ENCODE measurements at places on chromosomes 3 and 15.

GRCh38 chr15:38554354-38554753, 10.3 kb downstream of the RASGRP1 start:
- DNase-seq = no peak

GRCh38 chr15:59689626-59690236, 611 bp upstream of the BNIP2 start:
- DNase-seq = peak; percentile 62

- DNase-seq = no peak
These were observed 241.7 kb upstream of the HES1 start for GRCh38 chr3:193894121-193894863.

DNA sequence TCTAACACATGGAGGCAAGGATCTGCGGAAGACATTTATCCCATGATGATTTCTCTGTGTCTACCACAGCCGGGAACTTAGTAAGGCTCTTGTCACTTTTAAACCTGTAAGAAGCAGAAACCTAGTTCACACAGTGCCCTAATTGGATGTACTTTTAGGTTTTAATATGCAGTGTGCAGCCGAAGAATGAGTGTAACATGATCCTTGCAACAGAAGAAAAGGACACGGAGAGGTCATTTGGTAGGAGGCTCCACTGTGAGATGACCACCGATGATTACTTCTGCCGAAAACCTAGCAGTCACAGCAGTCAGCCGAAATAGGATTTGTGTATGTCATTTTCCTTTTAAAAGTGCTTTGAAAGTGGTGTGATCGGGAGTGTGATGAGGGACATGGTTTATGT, 6.8 kb downstream of the CACNA1D start:
- no peak for DNase-seq

- DNase-seq = no peak
These were observed 1265.0 kb upstream of the ALCAM start for GRCh38 chr3:104101736-104102135.
